GM23338 (cell line): ENCODE measurements at places on chromosomes 16 and 17. TPM values are rescaled to one million over a fixed set of nuclear protein-coding genes. Genes with fewer than 3 reads are reported as not detected.

The MT4 gene
- not detected in 2 replicates for polyA plus RNA-seq

The CAPNS2 gene
- not detected in 2 replicates for polyA plus RNA-seq

The TNFRSF17 gene
- polyA plus RNA-seq = 0.37 TPM in 1 of 2 replicates, not detected in the other

The TRIM25 gene
- 19.6 and 20.7 TPM in 2 replicates for polyA plus RNA-seq

The TEX19 gene
- polyA plus RNA-seq = 0.10 and 0.23 TPM in 2 replicates

The NPIPB9 gene
- polyA plus RNA-seq = 0.71 and 2.1 TPM in 2 replicates

The NGFR gene
- polyA plus RNA-seq = 2.3 and 2.8 TPM in 2 replicates

The CCL4 gene
- not detected in 2 replicates for polyA plus RNA-seq

The TNP2 gene
- polyA plus RNA-seq = not detected in 2 replicates

The PLLP gene
- polyA plus RNA-seq = 1.3 and 1.9 TPM in 2 replicates

The USP43 gene
- 5.5 and 5.7 TPM in 2 replicates for polyA plus RNA-seq

The CCL4L2 gene
- not detected in 2 replicates for polyA plus RNA-seq

The KRT27 gene
- not detected in 2 replicates for polyA plus RNA-seq

The ABHD15 gene
- polyA plus RNA-seq = 0.27 and 0.92 TPM in 2 replicates

The PPP1R1B gene
- polyA plus RNA-seq = 3.7 and 5.4 TPM in 2 replicates

The IRX6 gene
- polyA plus RNA-seq = 0.10 TPM in 1 of 2 replicates, not detected in the other

The CACNG3 gene
- polyA plus RNA-seq = not detected in 2 replicates

The HS3ST6 gene
- 0.17 and 0.21 TPM in 2 replicates for polyA plus RNA-seq

The CA5A gene
- polyA plus RNA-seq = not detected in 2 replicates

The KRTAP3-2 gene
- polyA plus RNA-seq = not detected in 2 replicates

The NOXO1 gene
- polyA plus RNA-seq = 2.0 and 2.6 TPM in 2 replicates

The KCNJ2 gene
- 1.7 and 2.1 TPM in 2 replicates for polyA plus RNA-seq

The MYH13 gene
- not detected in 2 replicates for polyA plus RNA-seq

The PPP1R27 gene
- polyA plus RNA-seq = 0.40 and 0.65 TPM in 2 replicates

The C16orf82 gene
- polyA plus RNA-seq = not detected in 2 replicates

The HLF gene
- 0.07 TPM in 1 of 2 replicates, not detected in the other for polyA plus RNA-seq

The KAT7 gene
- 30.5 and 31.0 TPM in 2 replicates for polyA plus RNA-seq

The ZNF18 gene
- 5.9 TPM in 2 replicates for polyA plus RNA-seq

The ASB16 gene
- polyA plus RNA-seq = 0.21 and 0.47 TPM in 2 replicates

The MAPT gene
- polyA plus RNA-seq = 2.1 and 2.8 TPM in 2 replicates

The GAST gene
- polyA plus RNA-seq = not detected in 2 replicates

The C1QTNF1 gene
- polyA plus RNA-seq = 1.1 and 1.5 TPM in 2 replicates

The KRT13 gene
- polyA plus RNA-seq = not detected in 2 replicates

The TSNAXIP1 gene
- 0.97 and 1.4 TPM in 2 replicates for polyA plus RNA-seq
